ENCODE measurements at places on chromosomes 13 and 19.

DNA sequence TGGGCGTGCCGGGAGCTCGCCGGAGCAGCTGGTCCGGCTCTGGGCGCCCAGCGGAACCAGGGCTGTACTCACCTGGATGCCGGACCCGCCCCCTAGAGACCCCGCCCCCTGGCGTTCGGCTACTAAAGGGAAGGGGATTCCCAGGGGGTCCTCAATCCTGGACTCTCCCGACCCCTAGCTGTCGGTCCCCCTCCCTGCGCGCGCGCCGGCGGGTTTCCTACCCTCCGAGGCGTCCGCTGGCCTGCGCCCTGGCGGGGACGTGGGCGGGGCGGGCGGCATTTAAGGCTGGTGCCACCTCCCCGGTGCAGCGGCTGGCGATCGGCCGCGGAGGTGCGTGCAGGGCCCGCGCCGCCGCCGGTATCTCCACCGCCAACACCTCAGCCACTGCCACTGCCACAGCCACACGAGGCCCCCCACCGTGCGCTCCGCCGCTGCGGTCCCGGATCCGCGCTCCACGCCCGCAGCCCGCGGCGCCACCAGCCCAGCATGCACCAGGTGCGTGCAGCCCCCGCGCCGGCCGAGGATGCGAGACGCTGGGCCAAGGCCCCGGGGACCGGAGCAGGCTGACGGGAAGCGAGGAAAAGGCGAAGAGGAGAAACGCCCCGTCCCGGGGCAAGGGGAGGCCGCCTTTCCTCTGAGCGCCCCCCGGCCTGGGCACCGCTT lies at the start of gene ATP12A:
ATP12A (plus strand) TSS at position 151 of the 663 bp plus-strand sequence; CDS start at position 487, 336 bp downstream.
- DNase-seq, result peak; percentile 51

DNA sequence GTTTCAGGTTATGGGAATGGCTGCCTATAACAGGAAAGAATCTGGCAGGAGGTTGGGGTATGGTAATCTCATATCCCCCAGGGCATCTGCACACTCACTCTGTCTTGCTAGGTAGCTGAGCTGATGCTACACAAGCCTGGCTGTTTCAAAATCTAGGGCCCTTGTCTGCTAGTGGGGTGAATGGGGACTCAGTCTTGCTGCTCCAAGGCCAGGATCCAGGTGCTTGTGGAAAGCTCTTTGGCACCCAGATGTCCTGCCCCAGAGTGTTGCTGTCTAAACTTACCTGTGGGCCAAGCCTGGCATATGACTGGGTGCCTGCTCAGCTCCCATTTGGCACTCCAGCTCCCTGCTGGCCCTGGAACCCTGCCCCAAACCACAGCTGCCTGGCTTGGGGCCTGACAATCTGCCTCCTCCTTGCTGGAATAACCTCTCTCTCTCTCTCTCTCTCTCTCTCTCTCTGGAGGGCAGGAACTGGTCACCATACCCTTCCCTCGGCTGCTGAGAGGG lies 158.1 kb upstream of the TSC22D1 start:
- no peak for DNase-seq

- DNase-seq, result no peak
These were observed 21.3 kb downstream of the GATAD2A start for GRCh38 chr19:19426799-19427198.

GRCh38 chr19:19475849-19476828 lies 39.2 kb downstream of the TSSK6 start:
- DNase-seq, result no peak

- no peak for DNase-seq
These were observed 2.6 kb upstream of the JUNB start for GRCh38 chr19:12788682-12789097.

- DNase-seq, result no peak
These were observed 703 bp upstream of the CILP2 start for GRCh38 chr19:19537075-19538048.

- DNase-seq, result no peak
These were observed 793.0 kb downstream of the OLFM4 start for GRCh38 chr13:53821632-53822031.

DNA sequence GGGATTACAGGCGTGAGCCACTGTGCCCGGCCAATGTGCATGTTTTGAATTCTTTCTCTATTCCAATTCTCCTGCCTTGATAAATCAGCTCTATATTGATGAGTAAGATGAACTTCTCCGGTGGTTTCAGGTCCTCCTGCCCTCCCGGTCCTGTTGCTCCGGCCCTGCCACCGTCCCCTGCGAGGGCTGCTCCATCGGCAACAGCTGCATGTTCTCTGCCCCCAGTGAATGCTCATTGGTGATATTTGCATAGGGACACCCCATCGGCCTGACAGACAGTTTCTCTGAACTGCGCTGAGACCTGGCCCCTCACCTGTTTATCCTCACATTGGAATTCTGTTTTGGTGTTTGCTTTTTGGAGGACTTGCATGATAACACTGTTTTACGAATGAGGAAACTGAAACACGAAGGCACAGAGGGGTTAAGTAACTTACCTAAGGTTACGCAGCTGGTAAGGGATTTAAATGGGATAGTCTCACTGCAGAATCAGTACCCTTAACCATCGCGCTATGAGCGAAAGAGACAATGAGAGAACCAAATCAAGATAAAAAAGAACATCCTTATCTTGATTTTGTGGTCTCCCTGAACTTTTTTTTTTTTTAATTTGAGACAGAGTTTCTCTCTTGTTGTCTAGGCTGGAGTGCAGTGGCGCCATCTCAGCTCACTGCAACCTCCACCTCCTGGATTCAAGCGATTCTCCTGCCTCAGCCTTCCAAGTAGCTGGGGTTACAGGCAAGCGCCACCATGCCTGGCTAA lies 32.2 kb downstream of the ZNF557 start:
- DNase-seq, result peak; percentile 57

- peak; percentile 39 for DNase-seq
These were observed 32.3 kb upstream of the MATK start for GRCh38 chr19:3818466-3818865.

DNA sequence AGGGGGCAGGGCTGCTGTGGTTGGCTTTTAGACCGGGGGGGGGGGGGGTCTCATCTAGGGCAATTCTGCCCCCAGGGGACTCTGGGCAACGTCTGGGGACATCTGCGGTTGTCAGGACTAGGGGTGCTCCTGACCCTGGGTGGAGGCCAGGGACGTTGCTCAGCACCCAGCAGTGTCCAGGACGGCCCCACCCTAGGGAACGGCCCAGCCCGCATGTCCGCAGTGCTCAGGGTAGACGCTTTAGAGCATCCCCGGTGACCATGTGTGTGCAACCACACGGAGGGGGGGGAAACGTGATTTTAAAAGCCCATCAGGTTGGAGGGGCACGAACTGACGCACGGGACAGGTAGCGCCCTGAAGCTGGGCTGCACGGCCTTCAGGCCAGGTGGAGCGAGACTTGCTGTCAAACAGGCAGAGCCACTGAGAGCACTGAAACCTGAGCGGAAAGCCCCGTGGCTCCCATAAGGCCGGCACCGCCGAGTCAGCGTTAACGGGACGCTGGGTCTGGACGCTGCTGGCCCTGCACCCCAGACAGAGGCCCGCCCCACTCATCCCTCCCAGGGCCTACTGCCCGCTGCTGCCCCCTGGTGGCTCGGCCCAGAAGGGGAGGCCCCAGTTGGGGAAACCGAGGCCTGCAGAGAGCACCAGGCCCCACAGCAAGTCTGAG lies 8.3 kb downstream of the CACTIN start:
- peak; percentile 62 for DNase-seq

DNA sequence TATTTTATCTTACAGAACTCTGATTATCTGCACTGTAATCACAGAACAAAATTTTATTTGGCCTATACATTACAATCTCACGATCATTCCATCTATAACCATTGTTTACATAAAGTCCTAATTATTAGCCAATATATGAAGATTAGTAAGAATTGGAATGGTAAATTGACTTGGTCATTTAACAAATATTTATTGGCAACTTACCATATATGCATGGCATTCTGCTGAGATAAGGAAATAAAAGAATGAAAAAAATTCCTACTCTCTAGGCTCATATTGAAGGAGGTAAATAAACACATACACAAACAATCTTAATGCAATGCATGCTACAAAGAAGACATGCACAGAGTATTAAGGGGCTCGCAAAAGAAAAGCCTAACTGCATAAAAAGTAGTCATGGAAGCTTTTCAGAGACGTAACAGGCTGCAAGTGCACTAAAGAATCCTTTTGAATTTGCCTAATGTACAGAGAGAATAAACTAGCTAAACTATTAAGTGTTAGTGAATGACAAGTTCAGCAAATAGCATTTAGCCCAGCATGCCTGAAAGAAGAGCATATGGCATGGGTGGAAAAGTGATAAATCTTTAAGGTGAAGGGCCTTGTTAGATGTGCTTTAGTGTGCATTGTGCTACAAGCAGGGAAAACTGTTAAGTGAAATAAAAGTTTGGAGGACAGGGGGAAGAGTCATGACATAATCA lies 1131.1 kb downstream of the PCDH9 start:
- no peak for DNase-seq

DNA sequence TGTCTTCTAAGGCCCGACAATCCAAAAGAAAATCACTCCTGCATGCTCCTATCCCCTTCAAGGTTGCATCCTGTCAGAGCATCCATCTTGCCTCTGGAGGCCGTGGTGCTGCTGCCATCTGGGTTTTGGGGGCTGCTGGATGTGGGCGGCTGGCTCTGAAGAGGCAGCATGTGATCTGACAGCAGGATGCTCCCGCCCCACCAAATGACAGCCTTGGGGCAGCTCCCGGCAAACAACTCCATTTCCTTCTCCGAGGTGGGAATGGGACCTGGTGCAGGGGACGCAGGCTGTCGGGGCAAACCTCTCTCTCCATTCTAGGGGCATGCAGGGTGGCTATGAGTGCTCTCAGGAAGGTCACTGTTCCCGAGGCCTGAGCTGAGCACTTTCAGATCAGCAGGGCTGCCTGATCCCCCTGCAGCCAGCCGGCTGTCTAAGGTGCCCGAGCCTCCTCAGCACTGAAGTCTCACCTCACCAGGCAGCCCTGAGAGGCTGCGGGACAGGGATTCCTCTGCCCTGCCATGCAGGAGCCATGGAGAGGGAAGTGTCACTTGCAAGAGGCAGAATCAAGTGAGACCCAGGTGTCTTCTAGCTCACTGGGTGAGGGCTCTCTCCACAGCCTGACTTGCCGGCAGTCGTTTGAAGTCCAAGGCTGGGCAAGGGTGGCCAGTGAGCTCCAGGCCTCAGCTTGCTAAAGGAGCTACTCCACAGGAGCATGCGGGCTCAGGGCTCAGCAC lies 28.8 kb downstream of the TSSK6 start:
- no peak for DNase-seq

DNA sequence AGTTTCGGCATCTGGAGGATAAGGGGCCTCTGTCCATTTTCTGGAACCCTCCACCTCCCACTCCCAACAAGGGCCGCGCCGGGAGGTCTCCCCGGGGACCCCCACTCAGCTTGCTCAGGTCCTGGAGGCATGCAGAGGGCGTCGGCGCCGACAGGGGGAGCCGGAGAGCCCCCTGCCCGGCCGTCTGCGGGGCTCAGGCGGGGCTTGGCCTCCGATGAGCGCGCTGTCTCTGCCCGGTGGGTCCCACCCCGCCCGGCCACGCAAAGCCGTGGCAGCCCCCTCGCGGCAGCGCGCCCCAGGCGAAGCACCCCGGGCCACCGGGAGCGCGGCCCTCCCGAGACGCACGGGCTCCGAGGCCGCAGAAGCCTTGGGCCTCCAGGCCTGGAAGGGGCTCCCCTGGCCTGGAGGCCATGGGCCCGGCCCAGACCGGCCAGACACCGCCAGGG lies 149.7 kb upstream of the ZNF536 start:
- no peak for DNase-seq

GRCh38 chr13:103952183-103952582 lies 886.0 kb upstream of the SLC10A2 start:
- DNase-seq, result no peak

- no peak for DNase-seq
These were observed 2.1 kb upstream of the PHLDB3 start for GRCh38 chr19:43506629-43507028.

GRCh38 chr13:106310291-106310865 lies 225.1 kb downstream of the EFNB2 start:
- DNase-seq, result no peak

DNA sequence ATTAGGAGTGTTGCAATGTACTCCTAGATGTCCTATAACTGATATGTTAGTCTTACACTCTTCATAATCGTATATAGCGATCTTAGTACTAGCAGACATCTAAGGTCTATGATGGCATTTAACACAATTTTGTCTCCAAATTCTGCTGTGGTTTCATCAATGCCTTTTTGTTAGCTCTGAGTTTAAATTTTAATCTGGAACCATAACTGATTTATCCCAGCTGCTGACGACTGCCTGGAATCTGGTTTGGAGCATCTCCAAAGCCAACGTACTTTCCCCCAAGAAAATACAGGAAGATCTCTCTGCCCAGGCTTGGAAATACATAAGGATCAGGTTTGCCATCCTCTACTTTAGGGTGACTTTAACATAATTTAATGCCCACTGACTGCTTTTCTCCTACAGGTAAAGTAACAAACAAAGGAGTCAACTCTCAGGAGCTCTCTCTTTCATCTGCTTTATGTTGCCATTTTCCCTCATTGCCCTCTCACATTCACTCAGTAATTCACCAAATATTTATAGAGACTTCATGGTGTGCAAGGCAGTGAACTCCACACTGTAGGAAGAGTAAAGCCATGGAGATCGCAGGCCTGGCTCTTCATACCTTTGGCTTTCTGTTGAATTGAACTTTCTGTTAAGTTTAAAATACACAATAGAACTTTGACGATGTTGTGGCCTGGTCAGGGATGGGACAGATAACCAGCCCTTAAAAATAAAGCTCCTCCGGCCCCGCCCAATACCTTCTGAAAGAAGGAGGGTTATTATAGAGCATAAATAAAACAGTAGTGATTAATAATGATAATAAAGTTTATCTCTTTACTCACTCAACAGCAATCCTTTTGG lies 23.3 kb upstream of the SPART start:
- DNase-seq, result no peak

DNA sequence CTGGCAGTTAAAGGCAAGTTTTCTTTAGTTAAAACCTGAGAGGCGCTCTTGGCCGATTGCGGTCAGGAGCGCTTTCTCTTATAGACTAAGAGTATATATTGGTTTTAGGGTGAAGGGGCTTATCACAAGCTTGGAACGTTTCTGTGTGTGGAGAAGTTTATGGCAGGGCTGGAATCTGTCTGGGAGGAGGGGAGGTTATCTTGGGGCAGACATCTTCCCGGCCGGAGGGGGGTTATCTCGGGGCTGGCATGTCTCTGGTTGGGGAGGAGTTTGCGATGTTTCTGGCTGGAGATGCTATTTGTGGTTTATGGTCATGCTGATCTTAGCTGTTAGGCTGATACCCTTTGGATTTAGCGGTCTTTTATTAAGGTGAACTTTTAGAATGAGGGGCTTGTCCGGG lies 18.3 kb downstream of the KDM4B start:
- DNase-seq, result no peak

DNA sequence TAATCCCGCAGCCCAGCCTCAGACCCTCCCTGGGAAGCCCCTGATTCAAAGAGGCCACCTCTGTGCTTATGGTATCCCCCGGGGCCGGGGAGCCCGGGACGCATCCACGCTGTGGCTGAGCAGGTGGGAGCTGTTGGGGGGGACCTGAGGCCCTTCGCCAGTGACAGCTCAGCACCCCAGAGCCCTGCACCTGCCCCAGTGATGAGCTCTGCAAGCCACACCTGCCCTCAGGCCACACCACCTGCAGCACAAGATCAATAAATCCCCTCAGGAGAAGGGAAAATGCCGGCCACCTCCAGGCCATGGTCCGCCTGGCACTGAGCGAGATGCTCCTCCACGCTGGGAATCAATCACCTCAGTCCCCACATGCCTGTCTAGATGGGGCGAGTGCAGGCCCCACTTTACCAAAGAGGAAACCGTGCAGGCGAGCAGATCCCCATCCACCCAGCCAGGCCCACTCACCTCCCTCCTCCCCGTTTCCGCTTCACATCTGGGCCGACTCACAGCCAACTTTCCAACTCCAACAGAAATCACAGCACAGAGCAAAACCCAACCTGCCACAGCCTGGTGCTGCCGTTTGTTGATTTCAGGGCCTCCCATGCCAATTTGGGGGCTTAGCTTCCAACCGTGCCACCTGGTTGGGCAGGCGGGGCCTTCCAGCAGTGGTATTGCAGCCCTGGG lies 12.8 kb downstream of the MOB3A start:
- peak; percentile 81 for DNase-seq
